ENCODE measurements at places on chromosomes 1 and 21.

DNA sequence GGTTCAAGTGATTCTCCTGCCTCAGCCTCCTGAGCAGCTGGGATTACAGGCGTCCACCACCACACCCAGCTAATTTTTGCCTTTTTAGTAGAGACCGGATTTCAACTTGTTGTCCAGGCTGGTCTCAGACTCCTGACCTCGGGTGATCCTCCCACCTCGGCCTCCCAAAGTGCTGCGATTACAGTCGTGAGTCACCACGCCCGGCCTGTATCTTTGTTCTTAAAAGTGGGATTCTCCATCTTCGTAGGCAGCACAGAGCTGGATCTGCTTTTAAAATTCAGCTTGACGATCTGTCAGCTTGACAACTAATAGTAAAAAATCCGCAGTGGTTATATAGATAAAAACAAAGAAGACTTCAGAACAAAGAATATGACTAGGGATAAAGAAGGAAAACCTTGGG, 2.8 kb upstream of the GNG4 start:
- DNase-seq = no peak

- no peak for DNase-seq
These were observed 41.9 kb upstream of the FCRL4 start for GRCh38 chr1:157639800-157640199.

GRCh38 chr1:147292631-147293251, 50.3 kb downstream of the CHD1L start:
- no peak for DNase-seq

DNA sequence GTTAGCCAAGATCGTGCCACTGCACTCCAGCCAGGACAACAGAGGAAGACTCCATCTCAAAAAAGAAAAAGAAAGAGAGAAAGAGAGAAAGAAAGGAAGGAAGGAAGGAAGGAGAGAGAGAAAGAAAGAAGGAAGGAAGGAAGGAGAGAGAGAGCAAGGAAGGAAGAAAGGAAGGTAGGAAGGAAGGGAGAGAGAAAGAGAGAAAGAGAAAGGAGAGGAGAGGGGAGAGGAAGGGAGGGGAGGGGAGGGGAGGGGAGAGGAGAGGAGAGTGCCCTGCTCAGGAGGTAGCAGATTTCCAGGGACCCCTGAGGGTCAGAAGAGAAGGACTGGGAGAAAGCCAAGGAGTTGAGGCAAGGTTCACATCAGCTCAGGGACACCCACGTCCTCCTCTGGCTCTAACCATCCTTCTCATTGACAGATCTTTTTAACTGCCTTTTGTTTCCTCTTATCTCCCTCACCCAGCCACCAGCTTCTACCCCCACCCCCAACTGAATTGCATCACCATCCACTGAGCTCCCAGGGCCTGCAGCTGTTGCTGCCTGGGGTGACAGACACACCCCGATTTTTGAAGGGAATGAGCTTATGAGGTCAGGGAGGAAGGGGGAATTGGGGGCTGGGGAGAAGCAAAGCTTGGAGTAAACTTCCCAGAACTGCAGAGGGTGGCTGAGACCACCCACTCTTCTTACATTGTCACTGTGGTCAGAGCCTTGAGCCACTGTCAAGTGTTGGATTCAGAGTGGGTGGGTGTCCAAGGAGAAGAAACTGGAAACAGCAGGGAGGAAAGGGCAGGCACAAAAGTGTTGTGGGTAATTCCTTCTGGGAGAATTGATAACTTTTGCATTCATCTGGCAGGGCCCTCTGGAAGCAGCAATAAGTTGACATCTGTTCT, 91.6 kb downstream of the GLUL start:
- DNase-seq = no peak

- DNase-seq = no peak
These were observed 91.1 kb downstream of the NPHP4 start for GRCh38 chr1:5901150-5901549.

DNA sequence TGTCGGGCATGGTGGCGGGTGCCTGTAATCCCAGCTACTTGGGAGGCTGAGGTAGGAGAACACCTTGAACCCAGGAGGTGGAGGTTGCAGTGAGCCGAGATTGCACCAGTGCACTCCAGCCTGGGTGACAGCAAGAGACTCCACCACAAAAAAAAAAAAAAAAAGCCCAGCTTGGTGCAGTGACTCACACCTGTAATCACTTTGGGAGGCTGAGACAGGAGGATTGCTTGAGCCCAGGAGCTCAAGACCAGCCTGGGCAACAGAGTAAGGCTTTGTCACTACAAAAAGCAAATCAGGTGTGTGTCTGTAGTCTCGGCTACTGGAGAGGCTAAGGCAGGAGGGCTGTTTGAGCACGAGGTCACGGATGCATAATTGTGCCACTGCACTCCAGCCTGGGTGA, 5.0 kb upstream of the H6PD start:
- DNase-seq = no peak

DNA sequence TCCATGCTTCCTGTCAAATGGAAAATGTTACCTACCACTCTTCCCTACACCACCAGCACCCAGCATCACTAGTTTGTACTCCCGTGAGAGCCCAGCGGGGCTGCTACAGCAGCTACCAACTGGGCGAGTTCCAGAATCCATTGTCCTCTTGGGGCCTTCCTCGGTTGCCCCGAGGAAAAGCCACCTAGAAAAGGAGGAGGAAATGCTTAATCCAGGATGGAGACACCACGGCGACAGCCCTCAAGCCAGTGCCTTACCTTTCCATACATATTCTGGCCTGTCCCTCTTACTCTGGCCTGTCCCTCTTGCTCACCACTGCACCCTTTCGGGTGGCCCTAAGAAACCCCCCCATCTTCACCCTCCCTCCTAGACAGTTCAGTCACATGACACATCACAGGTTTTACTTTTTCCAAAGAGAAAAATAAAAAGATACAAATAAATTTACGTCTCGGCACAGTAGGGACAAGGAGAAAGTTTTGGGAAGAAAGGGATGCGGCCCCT, 478 bp downstream of the RIT1 start:
- DNase-seq = peak; percentile 12

DNA sequence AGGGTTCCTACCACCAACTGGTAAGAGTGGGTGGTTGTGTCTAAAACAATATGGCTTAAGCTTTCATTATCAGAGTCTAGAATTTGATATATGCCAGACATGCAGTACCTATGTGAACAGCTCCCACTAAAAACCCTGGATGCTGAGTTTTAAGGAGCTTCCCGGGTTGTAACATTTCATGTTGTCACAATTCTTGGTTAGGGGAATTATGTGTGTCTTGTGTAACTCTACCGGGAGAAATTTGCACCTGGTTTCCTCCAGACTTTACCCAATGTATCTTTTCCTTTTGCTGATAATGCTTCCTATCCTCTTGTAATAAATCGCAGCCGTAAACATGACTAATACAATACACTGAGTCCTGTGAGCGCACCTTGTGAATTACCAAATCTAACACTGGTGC, 48.3 kb downstream of the ARID4B start:
- DNase-seq = no peak

All from effector memory CD8-positive, alpha-beta T cell (primary cell).